CD4-positive, alpha-beta T cell treated with Interleukin-12 subunit alpha and Interleukin-12 subunit beta, for 1 hour (primary cell): ENCODE measurements at places on chromosomes 4 and X.
A peak's percentile ranks its signal among the peaks of the same experiment; 100 is the strongest.

DNA sequence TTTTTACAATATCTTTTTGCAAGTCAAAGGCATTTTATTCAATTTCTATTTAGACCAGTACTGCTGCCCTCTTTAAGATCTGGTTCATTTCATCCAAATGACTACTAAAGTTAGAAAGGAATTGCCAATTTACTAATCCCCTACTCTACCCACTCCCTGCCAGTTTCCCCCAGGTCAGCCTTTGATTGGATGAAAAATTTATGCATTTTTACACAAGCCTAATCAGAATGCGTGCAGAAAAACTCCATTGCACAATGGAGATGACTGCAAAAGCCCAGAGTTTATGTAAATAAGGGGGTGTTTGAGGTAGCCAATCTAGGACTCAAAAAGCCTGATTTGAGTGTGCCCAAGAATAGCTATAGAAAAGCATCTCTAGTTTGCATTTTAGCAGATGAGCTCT, 310.6 kb downstream of the PABPC4L start:
- DNase-seq, result no peak

- DNase-seq, result no peak
Measured at GRCh38 chrX:140715787-140716186, 6.2 kb downstream of the LINC00632 start.

- DNase-seq, result no peak
Measured at GRCh38 chr4:120005076-120005475, 61.6 kb downstream of the MAD2L1 start.

DNA sequence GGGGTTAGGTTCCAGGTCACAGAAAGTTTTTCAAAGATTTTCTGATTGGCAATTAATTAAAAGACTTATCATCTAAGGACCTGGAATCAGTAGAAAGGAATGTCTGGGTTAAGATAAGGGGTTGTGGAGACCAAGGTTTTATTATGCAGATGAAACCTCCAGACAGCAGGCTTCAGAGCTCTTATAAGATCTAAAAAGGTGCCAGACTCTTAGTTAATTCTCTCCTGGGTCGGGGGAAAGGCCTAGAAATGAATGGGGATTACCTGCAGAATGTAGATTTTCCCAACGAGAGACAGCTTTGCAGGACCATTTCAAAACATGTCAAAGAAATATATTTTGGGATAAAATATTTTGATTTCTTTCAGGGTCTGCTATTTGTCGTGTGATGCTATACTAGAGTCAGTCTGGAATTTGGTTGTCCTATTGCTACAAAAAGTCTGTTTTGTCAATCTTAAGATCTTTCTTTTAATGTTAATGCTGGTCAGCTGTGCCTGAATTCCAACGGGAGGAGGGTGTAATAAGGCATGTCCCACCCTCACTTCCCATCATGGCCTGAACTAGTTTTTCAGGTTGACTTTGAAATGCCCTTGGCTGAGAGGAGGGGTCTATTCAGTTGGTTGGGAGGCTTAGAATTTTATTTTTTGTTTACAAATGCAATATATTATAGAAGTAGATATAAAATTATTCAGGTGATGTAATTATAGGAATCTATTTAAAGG, 15.8 kb downstream of the EGF start:
- no peak for DNase-seq

DNA sequence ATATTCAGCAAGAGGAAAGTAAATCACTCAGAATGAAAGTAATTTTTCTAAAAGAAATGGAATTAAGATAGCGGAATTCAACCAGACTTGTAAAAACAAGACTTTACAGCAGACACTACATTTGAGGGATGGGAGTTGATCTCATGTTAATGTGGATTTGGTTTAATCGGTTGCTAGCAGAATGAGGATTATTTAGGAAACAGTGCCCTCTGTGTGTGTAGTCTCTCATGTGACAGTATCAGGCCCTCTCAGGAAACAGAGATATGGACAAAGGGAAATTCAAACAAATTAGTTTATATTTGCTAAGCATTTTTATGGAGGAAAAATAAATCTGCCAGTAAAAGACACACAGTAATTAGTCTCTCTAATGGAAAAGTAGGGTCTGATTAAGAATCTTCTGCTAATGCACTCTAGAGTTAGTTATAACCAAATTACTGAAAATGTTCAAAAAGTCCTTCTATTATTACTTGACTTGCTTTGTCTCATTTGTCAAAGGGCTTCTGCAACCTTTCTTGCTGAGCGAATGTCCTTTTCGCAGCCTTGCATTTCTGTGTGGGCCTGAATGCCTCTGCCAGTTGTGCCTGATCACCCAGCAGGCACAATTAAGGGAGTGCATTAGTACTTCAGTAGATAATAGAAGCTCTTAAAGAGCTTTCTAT, 1282.3 kb upstream of the TENM3 start:
- DNase-seq, result no peak

DNA sequence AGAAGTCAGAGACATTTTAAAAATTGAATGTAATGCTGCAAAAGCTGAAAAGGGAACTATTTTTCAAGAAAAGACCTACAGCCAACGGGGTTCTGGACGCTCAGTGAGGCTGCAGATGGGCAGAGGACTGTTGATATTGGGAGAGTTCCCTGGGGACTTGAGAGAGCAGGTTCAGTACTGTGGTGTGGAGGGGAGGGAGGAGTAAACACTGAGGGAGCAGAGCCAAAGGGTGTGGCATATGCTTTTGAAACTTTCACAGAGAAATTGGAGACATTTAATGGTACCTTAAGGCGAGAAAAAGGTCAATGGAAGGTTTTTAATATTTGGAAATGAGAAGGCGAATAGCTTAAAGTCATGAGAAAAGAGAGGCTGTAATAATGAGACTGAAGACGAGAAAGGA, 62.2 kb upstream of the GPM6A start:
- no peak for DNase-seq

DNA sequence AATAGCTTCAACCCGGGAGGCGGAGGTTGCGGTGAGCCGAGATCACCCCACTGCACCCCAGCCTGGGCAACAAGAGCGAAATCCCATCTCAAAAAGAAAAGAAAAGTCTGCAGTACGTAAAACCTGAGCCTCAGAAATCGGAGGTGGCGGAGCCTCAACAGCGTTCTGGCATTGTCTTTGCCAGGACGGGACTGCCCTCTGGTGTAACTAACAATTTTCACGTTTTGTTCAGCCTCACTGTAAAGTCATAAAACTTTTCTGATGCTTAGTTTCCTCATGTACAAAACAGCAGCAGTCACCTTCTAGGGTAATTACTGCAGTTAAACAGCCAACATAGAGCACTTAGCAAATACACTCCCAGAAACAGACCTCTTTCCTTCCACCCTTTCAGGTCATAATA, 121.7 kb downstream of the RBM47 start:
- DNase-seq, result no peak

GRCh38 chrX:20989361-20989760, 384.9 kb upstream of the CNKSR2 start:
- DNase-seq, result no peak

DNA sequence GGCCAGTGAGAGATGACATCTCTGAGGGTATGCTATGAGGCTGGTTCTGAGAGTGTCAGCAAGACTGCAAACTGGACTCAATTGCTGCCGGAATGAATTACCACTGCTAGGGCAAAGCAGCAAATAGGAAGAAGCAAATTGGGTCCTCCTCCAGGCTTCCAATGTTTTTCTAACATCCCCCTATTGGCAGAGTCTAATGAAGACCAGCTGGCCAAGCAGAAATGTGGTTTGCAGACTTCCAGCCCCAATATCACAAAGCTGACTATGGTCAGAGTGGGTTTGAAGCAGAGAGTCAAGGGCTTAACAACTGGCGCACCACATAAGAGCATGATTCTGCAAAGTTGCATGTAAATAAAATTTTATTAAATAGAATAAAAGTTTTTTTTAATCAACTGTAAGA, 225.4 kb upstream of the GLRA2 start:
- DNase-seq, result no peak

DNA sequence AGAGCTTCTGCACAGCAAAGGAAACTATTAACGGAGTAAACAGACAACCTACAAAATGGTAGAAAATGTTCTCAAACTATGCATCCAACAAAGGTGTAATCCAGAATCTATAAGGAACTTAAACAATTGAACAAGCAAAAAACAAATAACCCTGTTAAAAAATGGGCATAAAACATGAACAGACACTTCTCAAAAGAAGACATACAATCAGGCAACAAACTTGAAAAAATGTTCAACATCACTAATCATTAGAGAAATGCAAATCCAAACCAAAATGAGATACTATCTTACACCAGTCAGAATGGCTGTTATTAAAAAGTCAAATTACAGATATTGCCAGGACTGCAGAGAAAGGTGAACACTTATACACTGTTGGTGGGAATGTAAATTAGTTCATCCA, 309.6 kb upstream of the KLF3 start:
- no peak for DNase-seq

- DNase-seq, result no peak
Measured at GRCh38 chr4:41178372-41179370, 35.7 kb downstream of the APBB2 start.

DNA sequence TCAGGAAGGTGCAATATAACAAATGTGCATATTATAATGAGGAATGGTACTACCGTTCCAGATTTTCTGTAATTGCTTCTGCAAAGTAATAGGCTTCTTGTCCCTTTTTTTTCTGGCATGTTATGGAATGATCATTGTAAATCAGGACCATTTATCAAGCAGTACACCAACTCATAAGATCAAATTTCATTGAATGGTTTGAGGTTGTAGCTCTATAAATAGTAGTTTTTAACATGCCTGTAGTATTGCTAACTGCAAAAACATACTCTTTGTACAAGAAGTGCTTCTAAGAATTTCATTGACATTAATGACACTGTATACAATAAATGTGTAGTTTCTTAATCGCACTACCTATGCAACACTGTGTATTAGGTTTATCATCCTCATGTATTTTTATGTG, 12.6 kb downstream of the IBSP start:
- DNase-seq, result no peak

DNA sequence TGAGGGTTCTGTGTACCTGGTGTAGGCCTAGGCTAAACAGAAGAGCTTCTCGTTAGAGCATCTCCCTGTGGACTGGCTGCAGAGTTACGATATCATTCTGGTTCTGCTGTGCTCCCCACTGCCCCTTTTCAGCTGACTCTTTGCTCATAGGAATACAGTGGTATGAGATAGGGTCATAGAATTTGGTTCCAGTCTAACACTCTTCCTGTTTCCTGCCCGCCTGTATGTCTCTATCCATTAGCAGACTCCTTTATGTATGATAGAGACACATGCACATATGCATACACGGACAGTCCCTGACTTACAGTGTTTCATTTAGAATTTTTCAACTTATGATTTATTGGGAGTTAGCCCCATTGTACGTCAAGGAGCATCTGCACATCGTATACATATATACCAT, 15.3 kb downstream of the RNF4 start:
- DNase-seq, result no peak

DNA sequence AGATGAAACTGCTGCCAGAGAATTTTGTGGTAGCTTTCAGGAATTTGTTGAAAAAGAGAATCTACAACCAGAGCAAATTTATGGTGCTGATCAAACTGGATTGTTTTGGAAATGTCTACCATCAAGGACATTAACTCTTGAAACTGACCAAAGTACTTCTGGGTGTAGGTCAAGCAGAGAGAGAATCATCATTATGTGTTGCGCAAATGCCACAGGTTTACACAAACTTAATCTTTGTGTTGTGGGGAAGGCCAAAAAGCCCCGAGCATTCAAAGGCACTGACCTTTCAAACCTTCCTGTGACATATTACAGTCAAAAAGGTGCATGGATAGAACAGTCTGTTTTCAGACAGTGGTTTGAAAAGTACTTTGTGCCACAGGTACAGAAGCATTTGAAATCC, 2.1 kb downstream of the TIGD2 start:
- DNase-seq, result no peak

DNA sequence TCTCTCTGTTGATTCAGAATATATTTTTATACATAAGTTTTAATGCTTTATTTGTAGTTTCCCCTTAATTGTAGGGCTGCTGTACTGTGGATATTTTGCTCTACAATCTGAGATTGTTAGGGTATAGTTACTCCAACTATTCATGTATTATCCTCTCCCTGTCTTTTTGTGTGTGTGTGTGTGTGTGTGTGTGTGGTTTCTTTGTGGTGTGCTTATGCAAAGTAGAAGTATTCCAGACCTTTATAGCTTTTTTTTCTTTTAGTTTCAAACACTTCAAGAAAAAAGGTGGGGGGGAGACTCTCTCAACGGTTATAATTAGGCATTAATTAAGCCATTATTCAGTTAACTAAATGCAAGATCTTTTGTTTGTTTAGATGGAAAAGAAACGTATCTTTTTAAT, 6.7 kb downstream of the SMAD1 start:
- no peak for DNase-seq

DNA sequence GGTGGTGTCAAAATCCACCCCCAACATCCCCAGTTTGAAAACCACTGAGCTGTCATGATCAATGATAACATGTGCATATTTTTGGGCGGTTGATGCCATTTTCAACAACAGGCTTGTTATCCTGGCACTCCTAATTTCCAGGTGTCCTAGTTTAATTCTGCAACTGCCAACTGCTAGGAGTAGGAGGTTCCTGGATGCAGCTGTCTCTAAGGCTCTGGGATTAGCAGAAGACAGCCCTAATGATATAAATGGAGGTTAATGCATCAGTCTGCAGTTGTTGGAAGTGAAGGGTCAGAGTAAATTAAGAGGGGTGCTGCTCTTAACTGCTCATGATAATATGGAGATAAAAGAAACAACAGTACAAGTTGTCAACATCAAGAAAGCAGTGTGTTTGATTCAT, 23.8 kb downstream of the ARFIP1 start:
- DNase-seq, result no peak

DNA sequence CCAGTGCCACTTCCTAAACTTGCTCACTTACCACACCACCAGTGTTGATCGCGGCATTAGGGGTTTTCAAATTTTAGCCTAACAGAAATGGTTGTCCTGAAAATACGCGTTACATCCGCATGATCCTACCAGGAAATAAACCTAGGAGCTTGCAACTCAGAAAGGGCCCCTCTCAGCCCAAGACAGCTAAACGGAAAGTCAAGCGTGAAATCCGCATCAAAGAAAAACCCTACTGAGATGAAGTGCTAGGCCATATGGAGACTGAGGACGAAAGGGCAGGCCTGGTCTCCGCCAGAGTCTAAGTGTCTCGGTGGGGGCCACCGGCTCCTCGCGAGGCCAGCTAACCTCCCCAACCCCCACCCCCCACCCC, 626 bp downstream of the YTHDC1 start:
- DNase-seq, result peak; percentile 43

GRCh38 chr4:185708348-185708747, 103.6 kb downstream of the SORBS2 start:
- no peak for DNase-seq

GRCh38 chrX:114619874-114620273, 36.0 kb downstream of the HTR2C start:
- DNase-seq, result no peak

- peak; percentile 26 for DNase-seq
Measured at GRCh38 chr4:38805530-38806145, 1.0 kb upstream of the TLR1 start.

GRCh38 chrX:17994429-17994828, 133.3 kb upstream of the RAI2 start:
- no peak for DNase-seq
